ENCODE measurements at places on chromosomes 6 and 20.

GRCh38 chr6:26022132-26022472, 59.5 kb downstream of the TRIM38 start:
- DNase-seq = peak; percentile 53

GRCh38 chr6:46456297-46456696, 35.0 kb downstream of the RCAN2 start:
- no peak for DNase-seq

DNA sequence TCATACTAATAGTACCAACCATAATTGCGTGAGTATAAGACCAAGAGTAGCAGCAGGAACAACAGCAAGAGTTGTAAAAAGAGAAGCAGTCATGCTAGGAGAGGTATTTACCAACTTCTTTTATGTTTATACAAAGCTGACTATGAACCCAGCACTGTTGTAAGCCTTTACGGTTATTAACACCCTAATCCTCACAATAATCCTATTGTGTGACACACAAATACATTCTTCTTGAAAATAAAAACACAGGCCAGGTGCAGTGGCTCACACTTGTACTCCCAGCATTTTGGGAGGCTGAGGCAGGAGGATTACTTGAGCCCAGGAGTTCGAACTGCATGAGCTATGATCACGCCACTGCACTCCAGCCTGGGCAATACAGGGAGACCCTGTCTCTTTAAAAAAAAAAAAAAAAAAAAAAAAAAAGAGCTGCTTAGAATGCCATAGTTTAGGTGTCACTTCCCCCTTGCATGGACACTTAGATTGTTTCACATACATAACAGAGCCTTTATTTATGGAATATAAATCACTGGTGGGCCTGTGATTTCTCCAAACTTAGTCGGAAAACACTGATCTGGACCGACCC, 20.2 kb downstream of the HCK start:
- no peak for DNase-seq

- DNase-seq = no peak
Observed at GRCh38 chr6:160386869-160387530, 38.8 kb downstream of the SLC22A3 start.

DNA sequence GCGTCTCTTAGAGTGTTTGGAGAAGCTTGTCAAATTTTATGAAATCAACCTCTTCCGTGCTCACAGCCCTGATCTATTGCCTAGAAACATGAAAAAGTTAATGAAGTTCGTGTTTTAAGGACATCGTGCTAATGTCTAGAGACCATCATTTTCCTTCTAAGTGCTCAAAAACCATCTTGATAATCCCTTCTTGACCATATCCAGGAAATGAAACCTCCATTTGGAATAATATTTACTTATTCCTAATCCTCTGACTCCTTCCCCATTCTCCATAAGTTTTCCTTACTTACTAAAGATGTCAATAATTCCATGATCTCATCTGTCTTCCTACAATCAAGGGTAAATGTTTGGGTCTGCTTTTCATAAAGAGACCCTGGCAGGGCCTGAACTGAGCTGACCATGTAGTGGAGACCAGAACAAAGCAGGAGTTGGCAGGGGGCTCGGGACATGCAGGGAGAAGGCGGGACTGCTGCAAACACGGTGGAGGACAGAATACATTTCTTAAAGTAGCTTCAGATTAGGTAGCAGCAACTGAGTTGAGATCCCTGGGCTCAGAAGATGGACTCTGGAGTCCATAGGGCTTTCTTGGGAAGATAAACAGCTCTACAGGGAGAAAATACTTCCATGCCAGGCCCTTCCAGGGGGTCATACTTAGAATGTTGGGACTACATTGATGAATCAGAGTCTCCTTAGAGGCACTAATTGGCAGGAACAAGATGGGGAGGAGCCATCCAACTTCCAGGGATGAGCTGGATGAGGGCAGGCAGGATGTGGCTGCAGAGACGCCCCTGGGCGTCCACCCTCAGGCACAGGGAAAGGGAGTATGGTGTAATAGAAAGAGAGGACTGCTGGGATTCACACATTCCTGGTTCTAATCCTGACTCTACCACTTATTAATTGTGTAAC, 100.7 kb downstream of the RIN2 start:
- no peak for DNase-seq

DNA sequence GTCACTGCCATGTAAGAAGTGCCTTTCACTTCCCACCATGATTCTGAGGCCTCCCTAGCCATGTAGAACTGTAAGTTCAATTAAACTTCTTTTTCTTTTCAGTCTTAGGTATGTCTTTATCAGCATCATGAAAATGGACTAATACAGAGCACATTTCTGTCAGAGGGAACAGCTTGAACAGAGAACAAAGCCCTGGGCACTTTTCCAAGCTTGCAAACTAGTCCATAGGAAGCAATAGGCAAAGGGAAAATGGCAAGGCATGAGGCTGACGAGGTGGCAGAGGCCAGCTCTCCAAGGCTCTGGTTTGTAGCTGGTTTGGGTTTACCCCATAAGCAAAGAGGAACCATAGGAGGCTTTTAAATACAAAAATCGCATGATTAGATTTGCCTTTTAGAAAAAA, 185.1 kb upstream of the HDDC2 start:
- DNase-seq = no peak

DNA sequence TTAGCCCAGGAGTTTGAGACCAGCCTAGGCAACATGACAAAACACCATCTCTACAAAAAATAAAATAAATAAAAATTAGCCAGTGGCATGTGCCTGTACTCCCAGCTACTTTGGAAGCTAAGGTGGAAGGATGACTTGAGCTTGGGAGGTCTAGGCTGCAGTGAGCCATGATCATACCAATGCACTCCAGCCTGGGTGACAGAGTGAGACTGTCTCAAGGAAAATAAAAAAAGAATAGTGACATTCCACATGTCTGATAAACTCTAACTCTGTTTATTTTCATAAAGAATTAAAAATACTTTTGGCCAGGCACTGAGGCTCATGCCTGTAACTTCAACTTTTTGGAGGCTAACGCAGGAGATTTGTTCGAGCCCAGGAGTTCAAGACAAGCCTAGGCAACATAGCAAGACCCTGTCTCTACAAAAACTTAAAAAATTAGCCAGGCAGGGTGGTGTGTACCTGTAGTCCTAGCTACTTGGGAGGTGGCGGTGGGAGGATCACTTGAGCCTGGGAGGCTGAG, 115.1 kb downstream of the GJA1 start:
- no peak for DNase-seq

- DNase-seq = no peak
Observed at GRCh38 chr6:45675634-45676033, 297.9 kb upstream of the SUPT3H start.

GRCh38 chr6:165858586-165858985, 195.5 kb upstream of the PDE10A start:
- no peak for DNase-seq

DNA sequence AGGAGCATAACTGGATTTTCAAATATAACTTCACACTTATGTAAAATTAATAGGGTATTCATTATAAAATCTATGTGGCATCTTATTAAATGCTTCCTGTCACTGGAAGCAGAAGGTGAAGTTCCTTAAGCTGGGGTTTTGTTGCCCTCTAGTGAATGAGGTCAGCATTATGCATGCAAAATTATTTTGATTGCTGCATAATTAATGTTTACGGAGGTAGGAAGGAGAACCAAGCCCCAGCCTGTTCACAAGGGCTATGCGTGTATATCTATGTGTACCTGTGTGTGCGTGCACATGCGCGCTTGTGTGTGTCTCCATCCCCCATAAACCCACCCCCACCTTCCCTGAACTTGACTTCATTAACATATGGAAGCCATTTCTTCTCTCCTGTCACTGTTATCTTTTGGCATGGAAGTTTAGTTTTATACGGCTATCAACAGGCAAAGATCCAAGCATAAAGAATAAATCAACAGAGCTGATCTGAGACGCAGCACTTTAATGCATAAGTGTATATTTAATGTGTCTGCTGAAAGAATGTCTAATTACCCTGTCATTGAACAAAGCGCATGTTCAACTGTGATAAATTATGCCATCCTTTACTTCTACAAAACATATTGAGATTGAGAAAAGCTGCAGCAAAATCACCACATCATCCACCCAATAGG, 90.2 kb upstream of the CDH4 start:
- no peak for DNase-seq

GRCh38 chr6:130870179-130870880, 43.1 kb downstream of the SMLR1 start:
- DNase-seq = no peak

DNA sequence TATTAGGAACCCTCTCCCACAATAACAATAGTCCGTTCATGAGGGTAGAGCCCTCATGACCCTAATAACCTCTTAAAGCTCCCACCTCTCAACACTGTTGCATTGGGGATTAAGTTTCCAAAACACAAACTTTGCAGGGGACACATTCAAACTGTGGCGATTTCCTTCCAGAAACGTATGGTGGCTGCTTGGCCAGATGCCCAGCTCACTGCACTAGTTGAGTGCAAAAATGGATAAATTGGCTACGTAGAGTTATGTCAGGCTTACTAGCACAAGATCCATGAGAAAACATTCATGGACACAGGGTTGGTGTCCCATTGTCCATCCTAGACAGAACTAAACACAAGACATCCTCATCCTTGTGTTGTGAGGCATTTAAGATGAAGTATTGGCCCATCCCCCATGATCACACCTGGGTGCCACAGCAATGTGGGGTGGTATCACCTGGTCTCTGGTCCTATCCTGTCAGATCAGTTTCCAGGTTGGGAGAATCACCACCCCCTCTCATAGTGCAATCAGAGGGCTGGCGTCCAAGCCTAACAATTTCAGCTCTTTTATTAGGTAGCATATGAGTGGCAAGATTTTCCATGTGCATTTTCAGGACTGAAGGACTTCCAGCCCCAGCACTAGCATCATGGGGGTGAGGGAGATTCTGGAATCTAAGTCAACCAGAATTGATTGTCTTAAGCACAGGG, 63.4 kb upstream of the ELOVL5 start:
- DNase-seq = no peak

GRCh38 chr6:10730254-10730653, 7.4 kb downstream of the TMEM14C start:
- no peak for DNase-seq

- DNase-seq = no peak
Observed at GRCh38 chr6:6604566-6604965, 16.0 kb downstream of the LY86 start.

DNA sequence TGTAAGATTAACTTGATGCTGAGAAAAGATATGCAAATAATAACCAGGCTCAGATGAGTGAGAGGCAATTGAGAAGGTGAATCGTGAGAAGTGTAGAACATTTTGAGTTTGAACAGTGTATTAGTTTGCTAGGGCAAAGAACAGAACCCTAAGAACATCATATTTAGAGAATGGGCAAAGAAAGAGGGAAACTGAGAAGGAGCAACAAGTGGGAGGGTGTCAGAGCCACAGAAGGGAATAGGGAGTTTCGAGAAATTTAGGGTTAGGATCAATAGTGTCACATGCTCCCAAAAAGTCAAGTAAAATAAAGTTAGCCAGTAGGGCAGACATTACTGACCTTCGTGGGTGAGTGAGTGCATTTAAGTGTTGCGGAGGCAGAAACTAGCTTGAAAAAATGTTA, 5.5 kb upstream of the FAXC start:
- DNase-seq = no peak

DNA sequence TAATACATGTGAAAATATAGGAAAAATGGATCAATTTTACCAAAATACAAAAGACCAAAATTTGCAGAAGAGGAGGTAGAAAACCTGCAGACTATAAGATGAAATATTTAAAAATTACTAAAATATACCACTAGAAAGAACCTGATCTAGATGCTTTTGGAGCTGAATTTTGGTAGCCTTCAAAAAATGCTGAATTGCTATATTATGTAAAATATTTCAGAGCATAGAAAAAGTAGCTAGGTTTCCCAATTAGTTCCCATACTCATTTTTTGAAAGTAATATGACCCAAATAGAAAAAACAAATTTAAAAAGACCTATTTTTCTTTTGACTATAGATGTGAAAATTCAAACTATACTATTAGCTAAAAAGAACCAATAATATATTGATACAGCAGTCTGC, 3.6 kb upstream of the EPPIN start:
- DNase-seq = no peak

DNA sequence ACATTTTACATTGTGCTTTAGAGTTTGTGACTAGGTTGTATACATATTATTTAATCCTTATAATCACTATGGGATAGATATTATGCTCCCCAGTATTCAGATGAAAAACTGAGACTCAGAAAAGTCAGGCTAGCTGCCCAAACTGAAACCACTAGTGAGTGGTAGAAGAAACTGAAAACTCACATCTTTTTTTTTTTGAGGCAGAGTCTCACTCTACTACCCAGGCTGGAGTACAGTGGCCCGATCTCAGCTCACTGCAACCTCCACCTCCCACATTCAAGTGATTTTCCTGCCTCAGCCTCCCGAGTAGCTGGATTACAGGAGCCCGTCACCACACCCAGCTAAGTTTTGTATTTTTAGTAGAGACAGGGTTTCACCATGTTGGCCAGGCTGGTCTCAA, 22.2 kb downstream of the RNF24 start:
- no peak for DNase-seq

- DNase-seq = no peak
Observed at GRCh38 chr6:145643760-145644159, 91.6 kb downstream of the EPM2A start.

DNA sequence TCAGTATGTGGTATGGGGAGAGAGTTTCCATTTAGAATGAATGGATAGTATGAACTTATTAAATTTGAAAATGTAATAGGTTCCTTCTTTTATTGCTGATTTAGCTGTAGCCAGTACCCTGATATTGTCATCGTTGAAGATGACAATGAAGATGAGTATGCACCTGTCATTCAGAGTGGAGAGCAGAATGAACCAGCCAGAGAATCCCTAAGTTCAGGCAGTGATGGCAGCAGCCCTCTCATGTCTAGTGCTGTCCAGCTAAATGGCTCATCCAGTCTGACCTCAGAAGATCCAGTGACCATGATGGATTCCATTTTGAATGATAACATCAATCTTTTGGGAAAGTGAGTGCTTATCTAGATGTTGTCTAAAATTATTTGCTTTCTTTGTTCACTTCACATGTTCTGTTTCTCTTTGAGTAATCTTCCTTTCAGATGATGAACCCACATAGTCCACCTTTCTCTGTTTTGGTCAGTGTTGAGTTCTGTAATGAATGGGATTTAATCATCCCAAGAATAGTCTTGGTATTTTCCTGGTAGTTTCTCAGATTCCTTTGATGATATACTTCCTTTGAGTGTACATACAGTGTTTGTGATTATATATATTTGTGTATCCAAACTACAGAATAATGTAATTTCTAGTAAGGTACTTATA, 23.3 kb downstream of the HSF2 start:
- DNase-seq = no peak

DNA sequence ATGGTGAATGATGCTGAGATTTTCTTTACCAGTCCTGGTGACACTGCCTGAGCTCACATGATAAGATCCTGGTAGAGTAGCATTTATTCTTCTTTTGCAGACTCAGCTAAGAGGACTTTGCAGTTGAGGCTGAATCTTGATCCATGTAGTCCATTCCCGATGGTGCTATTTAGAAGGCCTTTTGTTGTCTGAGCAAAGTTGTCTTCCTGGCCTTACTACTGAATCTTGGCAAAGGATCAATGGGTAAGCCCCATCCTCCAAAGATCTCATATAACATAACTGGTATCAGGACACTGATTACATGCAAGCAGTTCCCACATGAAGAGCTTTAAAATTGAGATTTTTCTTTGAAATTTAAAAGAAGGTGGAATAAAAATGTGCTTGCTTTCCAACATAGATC, 291.6 kb downstream of the SOX4 start:
- DNase-seq = no peak

GRCh38 chr6:32192608-32193039, at the start of gene GPSM3:
Gene GPSM3 (minus strand): TSS chr6:32192643. CDS start chr6:32192513, 130 bp downstream.
- DNase-seq = no peak
